Hematopoietic multipotent progenitor cell (in vitro differentiated cells): ENCODE measurements at places on chromosomes 11 and 22. TPM values are rescaled to one million over a fixed set of nuclear protein-coding genes. Genes with fewer than 3 reads are reported as not detected.

GRCh38 chr11:14346303-14346955 is 12.6 kb downstream of the RRAS2 start:
- DNase-seq = no peak

DNA sequence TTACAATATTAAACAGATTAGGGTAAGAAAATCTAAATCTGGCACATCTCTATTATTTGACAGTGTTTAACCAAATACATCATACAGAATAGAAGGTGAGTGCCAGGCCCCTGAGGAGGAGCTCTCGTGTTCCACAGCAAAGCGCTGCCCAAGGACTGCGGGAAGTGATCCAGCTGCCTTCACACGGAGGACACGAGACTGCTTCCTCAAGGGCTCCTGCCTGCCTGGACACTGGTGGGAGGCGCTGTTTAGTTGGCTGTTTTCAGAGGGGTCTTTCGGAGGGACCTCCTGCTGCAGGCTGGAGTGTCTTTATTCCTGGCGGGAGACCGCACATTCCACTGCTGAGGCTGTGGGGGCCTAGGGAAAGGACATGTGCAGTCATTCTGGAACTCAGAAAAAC is 71.1 kb downstream of the NCAPD3 start:
- DNase-seq = no peak

GRCh38 chr22:50398831-50399648 is 55.9 kb downstream of the PPP6R2 start:
- DNase-seq = no peak

DNA sequence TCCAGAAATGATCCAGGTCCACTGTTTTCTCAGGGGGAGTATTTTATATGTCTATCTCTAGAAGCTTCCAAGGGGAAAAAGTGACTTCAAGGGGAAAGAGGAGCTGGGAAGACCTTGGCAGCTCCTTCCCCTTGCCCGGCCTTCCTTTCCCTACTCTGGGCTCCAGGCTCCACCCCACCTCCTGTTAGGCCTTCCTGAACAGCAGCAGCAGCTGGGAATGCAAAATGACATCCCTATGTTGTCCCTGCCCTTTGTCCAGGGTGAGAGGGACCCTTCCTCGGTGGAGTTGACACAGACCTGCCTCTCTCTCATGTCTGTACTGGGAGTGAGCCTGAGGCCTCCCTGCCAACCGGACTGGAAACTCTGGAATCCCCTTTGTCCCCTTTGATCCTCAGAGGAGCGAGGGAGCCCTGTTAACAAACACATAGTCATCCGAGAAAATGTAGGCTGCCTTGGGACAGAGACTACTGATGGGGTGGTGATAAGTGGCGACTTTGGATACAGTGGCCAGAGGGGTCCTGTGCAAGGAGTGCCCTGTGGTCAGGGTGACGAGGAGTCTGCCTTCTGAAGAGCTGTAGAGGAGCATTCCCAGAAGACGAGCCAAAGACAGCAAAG is 9.0 kb upstream of the MALAT1 start:
- DNase-seq = no peak

DNA sequence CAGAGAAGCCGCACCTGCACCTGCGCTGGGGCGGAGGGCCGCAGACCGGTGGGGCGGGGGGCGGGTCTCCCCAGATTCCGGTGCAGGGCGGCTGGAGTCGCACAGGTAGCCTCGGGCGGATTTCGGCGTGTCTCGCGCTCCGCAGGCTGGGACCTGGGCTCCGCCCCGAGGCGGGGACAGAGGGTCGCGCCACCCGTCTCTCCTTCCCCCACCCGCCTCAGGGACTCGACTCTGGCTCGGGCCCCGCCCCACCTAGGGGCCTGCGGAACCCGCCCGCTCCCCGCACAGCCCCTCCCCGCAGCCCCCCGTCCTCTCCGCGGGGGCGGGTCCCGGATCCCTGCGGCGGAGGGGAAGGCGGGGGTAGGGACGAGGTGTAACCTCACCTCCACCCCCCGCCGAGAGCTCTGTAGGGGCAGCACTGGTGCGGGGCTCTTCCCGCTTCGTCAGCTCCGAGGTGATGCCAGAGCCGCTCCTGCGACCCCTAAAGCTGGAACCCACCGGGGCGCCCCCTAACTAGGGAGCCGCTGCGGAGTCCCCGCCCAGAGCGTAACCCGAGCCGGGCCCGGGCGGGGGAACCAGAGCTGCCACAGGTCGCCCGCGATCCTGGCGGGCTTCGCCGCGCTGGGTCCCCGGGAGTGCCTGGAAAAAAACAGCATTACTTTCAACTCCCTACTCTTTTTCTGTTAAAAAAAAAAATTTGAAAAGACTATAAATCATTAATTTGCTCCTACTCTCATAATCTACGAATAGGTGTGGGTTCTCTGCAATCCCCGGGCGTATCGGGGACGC is at the start of gene SLC29A2:
Gene SLC29A2 (minus strand): TSS at position 134 of the 789 bp plus-strand sequence. CDS start 169 bp downstream, outside the sequence.
- DNase-seq = peak; percentile 86

DNA sequence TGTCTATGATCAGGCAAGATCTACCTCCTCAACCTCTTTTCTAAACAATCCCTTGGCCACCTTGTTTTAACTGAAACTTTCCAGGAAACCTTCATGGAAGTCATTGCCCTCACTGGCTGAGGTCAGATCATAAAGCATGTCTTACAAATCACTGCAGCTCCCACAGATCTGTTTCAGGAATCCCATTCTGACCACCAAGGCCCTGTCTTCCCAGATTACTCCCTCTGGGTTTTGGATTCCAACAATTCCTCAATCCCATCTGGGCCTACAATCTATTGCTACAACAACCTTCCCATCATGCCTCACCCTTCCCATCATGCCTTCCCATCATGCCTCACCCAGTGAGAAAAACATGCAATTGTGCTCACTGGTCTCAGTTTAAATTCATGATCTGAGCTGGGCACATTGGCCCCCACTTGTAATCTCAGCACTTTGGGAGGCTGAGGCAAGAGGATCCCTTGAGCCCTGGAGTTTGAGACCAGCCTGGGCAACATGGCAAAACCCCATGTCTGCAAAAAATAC is 15.9 kb downstream of the ADAMTS15 start:
- DNase-seq = no peak

DNA sequence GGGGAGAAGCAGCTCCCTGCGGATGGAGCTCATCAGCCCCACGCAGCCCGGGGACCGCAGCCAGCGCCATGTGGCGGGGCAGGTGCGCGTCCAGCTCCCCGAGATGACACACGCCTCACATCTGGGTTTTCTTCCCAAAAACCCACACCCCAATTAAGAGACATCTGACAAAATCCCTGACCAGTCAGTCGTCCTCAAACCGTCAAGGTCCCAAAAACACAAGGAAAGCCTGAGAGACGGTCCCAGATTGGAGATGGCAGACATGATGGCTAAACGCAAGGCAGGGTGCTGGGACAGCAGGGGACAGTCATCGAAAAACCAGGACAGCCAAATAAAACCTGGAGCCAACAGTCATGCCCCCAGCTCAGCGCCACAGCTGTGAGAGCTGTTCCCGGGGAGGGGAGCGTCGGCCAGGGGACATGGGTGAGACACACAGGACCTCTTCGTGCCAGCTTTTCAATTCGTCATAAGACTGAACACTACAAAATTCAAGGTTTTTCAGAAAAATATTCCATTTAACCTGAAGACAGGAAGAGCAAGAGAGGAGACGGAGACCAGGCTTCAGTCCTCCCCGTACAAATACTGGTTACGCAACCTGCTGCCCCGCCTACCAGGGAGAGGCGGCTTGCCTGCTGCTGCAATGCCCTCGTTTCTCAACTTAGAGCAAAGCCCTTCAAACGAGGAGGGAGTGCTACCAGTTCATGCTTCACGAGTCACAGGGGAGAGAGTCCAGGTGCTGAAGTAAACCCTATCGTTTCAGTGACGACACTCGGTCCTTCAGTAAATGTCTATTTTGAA is 10.5 kb downstream of the TOLLIP start:
- no peak for DNase-seq

GRCh38 chr22:31631436-31631835 is 30.6 kb downstream of the PISD start:
- no peak for DNase-seq

GRCh38 chr22:20750461-20751184 is 23.3 kb upstream of the SERPIND1 start:
- DNase-seq = no peak

DNA sequence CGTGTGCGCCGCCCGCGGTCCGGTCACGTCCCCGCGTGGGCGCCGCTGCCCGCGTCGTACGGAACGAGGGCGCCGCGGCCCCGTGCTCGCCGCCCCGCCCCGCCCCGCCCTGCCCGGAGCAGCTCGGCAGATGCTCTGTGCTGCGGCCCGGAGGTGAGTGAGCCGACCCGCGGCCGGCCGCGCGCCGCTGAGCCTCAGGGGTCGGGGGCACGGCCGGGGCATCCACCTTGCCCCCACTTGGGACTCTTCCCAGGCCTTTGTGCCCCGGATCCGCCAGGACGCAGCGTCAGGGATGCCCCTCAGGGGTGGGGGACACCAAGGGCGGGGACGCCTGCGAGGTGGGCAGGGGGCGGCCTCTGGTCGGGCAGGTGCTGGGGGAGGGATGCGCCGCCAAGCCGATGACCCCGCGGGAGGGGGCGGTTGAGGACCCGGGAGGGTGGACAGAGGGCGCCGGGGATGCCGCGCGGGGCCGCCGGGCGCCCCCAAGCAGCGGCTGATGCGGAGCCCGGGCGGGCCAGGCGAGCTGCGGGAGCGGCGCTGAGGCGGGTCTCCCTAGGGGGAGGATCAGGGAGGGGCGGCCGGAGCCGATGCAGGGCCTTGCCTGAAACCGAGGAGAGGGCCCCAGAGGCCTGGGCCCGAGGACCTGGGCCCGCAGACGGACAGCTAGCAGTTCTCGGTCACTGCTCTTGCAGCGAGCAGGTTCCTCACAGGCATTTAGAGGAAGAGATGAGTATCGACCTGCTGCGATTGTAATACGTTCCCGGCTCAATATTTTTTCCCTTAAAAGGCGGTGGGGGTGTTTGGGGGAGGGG is at the start of gene GNAZ:
Gene GNAZ (plus strand): TSS at position 102 of the 812 bp plus-strand sequence. CDS start 25,177 bp downstream, outside the sequence.
- DNase-seq = peak; percentile 13

DNA sequence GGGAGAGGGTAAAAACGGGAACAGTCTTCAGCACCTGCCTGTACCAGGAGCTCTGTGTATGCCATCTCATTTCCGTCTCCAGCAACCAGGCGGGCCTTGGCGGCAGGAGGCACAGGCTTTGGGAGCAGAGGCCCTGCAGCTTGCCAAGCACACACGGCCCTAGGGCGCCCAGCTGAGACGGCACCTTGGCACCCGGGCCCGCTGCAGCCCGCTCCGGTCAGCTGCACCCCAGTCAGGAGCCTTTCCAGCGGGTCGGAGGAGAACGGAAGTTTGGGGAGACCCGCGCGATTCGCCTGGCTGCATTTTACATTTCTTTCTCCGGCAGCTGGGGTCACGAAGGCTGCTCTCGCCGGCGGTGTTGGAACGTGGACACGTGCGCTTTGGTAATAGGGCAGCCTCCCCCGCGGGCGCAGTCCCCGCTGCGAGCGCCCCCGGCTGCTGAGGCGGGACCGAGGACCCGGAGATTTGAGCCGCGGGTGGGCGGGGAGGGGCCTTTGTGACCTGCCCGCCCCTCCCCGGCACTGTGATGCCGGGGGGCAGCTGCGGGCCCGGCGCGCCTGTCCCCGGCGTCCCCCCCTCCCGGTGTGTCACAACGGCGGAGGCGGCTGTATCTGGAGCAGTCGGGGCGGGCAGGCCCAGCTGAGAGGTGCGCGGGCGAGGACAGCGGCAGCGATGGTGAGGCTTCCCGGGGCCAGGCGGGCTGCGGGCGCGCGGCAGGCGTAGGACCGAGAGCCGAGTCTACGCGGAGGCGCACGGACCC is at the start of gene TUBA8:
Gene TUBA8 (plus strand): TSS at position 616 of the 760 bp plus-strand sequence. CDS start 57 bp downstream, at position 673.
- DNase-seq = peak; percentile 33

The C11orf87 gene
- under 0.01 TPM for total RNA-seq

The RHOG gene
- 163 TPM for total RNA-seq

GRCh38 chr11:110837603-110838002 is 125.4 kb upstream of the ARHGAP20 start:
- peak; percentile 45 for DNase-seq

The UBQLNL gene
- total RNA-seq = 0.81 TPM

DNA sequence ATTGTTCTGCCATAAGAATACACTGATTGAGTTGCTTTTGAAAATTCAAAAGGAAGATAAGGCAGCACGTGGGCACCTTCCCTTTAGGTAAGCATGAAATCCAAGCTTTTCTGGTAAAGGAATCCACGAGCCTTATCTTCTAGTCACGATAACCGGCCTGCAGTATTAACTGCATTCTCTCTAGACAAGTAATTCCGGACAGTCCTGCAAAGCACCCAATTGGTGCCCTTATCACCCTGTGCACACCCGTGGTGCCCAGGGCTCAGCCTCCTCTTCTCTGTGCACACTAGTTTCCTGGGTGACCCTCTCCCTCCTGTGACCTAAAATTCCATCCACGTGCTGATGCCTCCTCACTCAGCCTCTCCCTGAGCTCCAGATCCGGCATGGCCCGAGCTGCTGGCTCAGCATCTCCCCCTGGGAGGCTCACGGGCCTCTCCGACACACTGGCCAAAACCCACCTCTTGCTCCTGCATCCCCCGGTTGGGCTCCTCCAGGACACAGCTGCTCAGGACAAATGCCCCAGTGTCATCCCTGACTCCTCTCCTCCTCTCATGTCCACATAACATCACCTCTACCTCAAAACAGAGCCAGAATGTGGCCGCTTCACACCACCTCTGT is 63.7 kb downstream of the PACSIN2 start:
- DNase-seq = no peak

DNA sequence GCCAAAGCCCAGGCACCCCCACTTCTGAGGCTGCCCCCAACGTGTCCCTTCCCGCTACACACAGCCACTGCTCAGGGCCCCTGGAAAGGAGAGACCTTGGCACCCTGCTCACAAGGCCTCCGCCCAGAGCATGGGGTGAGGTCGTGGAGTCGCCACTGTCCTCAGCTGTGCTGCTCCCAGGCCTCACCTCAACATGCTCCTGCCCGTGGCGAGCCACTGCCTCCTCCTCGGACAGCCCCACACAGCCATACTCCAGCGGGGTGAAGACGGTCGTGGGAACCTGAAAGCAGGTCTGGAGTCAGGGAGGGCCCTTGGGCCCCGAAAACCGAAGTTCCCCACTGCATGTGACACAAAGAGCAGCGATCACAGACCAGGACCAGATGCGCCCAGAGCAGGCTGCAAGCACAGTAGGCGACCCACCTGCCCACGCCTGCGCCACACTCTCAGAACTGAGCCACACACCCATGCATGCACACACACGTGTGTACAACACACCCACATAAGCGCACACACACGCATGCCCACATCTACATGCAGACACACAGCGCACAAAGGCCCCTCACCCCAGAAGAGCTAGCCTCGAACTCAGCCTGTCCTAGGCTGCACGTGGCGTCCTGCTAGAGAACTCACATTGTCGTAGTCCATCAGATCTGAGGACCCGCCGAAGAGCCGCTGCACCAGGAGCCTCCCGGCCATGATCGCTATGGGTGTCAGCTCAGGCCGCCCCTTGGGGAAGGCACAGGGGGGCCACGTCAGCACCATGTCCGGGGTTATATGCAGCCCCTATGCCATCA is 25.5 kb upstream of the GNB1L start:
- no peak for DNase-seq

DNA sequence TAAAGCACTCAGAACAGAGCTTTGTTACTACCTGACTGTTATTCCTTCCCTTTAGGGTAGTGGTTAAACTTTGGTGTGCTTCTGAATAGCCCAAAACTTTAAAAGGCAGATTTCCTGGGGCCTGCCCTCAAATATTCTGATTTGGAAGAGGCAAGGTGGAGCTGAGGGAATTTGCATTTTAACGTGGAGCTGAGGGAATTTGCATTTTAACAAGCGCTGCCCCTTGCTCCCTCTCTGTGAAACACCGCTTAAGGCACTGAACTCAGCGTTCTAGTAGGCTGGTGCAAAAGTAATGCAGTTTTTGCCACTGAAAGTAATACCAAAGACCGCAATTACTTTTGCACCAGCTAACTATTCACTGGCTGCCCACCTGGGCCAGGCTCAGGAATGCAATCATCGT is 35.0 kb downstream of the TPST2 start:
- no peak for DNase-seq
